Activated CD8-positive, alpha-beta memory T cell treated with anti-CD3 and anti-CD28 coated beads for 1 hour (primary cell): ENCODE measurements at places on chromosomes 5 and 9.

DNA sequence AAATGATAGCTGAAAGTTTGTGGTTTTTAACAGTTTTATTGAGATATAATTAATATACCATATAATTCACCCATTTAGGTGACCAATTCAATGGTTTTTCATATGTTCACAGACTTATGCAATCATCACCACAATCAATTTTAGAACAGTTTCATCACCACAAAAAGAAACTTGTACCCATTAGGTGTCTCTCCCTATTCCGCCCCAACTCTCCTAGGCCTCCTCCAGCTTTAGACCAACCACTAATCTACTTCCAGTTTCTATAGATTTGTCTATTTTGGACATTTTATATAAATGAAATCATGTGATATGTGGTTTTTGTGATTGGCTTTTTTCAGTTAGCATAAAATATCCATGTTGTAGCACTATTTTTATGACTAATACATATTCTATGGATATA lies 38.6 kb downstream of the YTHDC2 start:
- DNase-seq: no peak

GRCh38 chr5:147073098-147073497 lies 161.7 kb upstream of the STK32A start:
- DNase-seq: no peak

DNA sequence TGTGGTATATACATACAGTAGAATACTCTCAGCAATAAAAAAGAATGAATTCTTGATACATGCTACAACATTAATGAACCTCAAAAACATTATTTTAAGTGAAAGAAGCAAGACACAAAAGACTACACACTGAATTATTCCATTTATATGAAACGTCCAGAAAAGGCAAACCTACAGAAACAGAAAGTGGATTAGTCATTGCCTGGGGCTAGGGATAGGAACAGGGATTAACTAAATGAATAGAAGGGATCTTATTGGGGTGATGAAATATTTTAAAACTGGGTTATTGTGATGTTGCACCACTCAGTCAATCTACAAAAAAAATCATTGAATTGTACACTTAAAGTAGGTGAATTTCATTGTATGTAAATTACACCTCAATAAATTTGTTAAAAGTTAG lies 326.7 kb downstream of the PIK3R1 start:
- DNase-seq: no peak

GRCh38 chr5:68343421-68343826 lies 127.9 kb downstream of the PIK3R1 start:
- no peak for DNase-seq

DNA sequence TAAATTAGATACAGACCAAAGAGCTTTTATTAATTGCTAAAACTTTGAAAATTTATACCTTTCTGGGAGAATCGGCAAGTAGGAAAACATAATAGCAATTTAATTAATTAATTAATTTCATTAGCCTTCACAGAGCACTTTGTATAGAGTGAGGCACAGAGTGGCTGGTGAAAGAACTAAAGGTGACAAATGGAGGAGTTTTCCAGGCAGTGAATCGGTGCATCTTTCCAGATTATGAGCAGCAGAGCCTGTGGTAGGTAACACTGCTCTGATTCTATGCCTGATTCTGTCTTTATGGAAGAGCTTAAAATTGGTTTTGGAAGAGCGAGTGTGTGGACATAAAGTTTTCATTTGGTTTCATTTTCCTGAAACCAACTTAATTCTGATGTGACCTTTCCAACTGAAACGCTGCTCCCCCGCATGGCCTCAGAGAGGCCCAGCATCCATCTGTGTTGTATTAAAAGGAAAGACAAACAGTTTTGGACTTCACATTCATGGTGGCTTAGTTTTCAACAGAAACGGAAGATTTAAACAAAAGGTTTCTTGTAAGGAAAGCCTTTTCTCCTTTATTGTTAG lies 188.9 kb upstream of the RPS23 start:
- no peak for DNase-seq

- DNase-seq: no peak
These were observed 296.7 kb downstream of the HINT1 start for GRCh38 chr5:130868186-130868840.

GRCh38 chr5:169583424-169584220 lies at the start of gene SPDL1:
SPDL1 (plus strand) TSS chr5:169583773; CDS start chr5:169588417, 4,644 bp downstream.
- DNase-seq: peak; percentile 85

DNA sequence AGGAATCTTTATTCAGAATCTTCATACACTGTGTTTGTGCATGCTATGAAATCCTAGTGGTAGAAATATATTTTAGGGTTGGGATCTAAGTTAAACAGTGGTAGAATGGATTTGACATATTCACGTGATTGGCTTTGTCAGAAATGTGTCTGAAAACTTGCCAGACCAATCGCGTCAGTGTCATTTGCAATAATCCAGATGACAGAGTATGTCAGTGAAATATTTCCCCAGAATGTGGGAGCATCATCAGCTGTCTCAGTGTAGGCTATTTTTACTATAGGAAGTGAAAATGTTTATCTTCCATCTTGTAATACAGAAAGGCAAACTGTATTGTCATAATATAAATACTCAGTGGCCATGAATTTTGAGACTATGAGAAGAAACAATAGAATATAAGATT lies 220.6 kb upstream of the EDIL3 start:
- DNase-seq: no peak

DNA sequence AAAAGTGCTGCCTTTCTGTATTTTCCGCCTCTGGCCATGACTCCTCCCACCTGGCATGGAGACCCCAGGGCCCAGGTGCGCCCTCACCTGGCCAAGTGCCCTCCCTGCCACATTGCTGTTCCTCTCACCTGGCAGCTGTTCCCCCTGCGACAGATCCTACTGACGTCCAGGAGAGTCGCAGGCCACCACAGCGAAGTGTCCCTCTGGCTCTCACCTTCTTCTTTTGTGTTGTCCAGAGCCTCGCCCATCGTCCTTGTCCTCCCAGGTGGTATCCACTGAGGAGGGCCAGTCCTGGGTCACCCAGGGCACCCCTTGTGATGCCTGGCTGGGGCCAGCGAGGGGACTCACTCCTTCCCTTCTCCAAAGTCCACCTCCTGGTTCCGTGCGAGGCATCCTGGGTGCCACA lies 2.6 kb downstream of the NKD2 start:
- DNase-seq: no peak

- no peak for DNase-seq
These were observed 69.5 kb downstream of the SFXN1 start for GRCh38 chr5:175547842-175548241.

GRCh38 chr5:124173386-124173785 lies 573.1 kb downstream of the ZNF608 start:
- no peak for DNase-seq

- no peak for DNase-seq
These were observed 137.5 kb downstream of the RGS3 start for GRCh38 chr9:113600871-113601614.

- no peak for DNase-seq
These were observed 60.1 kb downstream of the TMEM174 start for GRCh38 chr5:73233053-73233460.

- DNase-seq: no peak
These were observed 7.8 kb downstream of the KCNV2 start for GRCh38 chr9:2725126-2725525.
